Adrenal gland (tissue), 19 donors: ENCODE measurements at places on chromosomes 2 and 18. TPM values are rescaled to one million over a fixed set of nuclear protein-coding genes. Genes with fewer than 3 reads are reported as not detected.

Gene ZSWIM2
- not detected for total RNA-seq

Gene DSG4
- total RNA-seq, result not detected

Gene RTP5
- total RNA-seq, result not detected

Gene UGT1A8
- not detected for total RNA-seq

Gene CFAP210
- total RNA-seq, result not detected

Gene CTLA4
- 0.06 TPM for total RNA-seq

Gene TRIM43
- total RNA-seq, result not detected

Gene STARD6
- total RNA-seq, result not detected

Gene CD8B
- total RNA-seq, result not detected

Gene SCN1A
- total RNA-seq, result 0.41 TPM

Gene CHRND
- not detected for total RNA-seq

Gene PCARE
- total RNA-seq, result not detected

Gene ITPRIPL1
- 0.32 TPM for total RNA-seq

Gene TXNDC2
- total RNA-seq, result not detected

Gene MBD5
- total RNA-seq, result 61.7 TPM

Gene ANKRD30BL
- total RNA-seq, result not detected

- H3K27ac ChIP-seq, result no peak overlapping the region
- DNase-seq, result no peak
- no peaks in the 10 kb centered on the region for H3K36me3 ChIP-seq
- H3K4me3 ChIP-seq, result no peak overlapping the region
Measured at GRCh38 chr2:146506851-146507250, 1338.0 kb upstream of the ACVR2A start.

DNA sequence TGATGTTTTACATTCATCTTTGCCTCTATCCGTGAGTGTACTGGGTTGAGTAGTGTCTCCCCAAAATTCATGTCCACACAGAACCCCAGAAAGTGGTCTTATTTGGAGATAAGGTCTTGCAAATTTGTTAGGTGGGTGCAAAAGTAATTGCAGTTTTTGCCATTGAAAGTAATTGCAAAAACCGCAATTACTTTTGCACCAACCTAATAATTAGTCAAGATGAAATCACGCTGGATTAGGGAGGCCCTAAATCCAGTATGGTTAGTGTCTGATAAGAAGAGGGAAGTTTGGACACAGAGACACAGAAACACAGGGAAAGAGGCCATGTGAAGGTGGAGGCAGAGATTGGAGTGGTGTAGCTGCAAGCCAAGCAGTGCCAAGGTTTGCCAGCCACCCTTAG lies 57.8 kb upstream of the SPRED2 start:
- no peak for DNase-seq
- H3K4me1 ChIP-seq, result no peaks in the 10 kb centered on the region
- H3K27me3 ChIP-seq, result no peaks in the 10 kb centered on the region

GRCh38 chr2:190809876-190810525 lies 70.6 kb upstream of the GLS start:
- H3K27ac ChIP-seq, result no peak overlapping the region
- H3K36me3 ChIP-seq, result no peaks in the 10 kb centered on the region
- H3K4me1 ChIP-seq, result no peaks in the 10 kb centered on the region
- no peak overlapping the region for H3K4me3 ChIP-seq
- H3K27me3 ChIP-seq, result no peaks in the 10 kb centered on the region

- H3K27ac ChIP-seq, result no peak overlapping the region
- no peak overlapping the region for H3K4me3 ChIP-seq
- H3K4me1 ChIP-seq, result peaks cover 22% of the 10 kb centered on the region
- H3K36me3 ChIP-seq, result no peaks in the 10 kb centered on the region
Measured at GRCh38 chr2:40372283-40372985, 79.5 kb downstream of the SLC8A1 start.

DNA sequence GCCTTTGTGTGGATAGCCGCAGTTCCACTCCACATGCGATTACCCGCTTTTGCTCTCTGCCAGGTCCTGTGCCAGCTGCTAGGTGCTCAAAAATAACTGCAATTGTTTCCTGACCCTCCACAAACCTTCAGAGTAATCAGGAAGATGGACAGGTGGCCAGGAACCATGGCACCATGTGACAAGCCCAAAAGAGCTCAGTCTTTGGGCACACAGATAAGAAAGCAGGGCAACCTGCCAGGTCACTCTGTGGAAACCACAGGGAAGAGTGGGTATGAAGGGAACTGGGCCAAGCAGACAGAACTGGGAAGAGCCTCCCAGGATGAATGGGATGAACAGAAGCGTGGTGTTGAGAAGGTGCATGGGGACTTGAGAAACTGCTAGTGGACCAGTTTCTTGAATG lies 79.4 kb upstream of the AGAP1 start:
- H3K36me3 ChIP-seq, result no peaks in the 10 kb centered on the region
- H3K27ac ChIP-seq, result no peak overlapping the region
- H3K4me1 ChIP-seq, result no peaks in the 10 kb centered on the region
- H3K27me3 ChIP-seq, result no peaks in the 10 kb centered on the region

DNA sequence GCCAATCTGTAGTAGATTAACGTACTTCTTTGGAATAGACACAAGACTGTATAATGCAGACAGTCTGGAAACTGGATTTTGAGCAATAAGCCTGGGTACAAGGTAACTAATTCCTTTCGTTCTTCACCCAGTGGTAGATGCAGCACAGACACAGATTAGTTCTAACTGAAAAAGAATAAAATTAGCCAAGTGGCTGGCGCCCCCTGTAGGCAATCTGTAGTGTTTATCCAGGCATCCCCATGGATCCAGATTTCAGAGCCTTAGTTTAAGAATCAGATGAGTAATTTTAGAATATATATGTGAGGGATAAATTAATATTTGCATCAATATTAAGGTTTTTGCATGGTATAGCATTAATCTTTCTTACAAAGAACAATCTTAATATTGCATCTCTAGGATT lies 563.9 kb downstream of the DCC start:
- no peaks in the 10 kb centered on the region for H3K36me3 ChIP-seq
- H3K4me3 ChIP-seq, result no peak overlapping the region
- H3K27me3 ChIP-seq, result no peaks in the 10 kb centered on the region
- H3K4me1 ChIP-seq, result no peaks in the 10 kb centered on the region
- peak; percentile 74 for DNase-seq
- H3K27ac ChIP-seq, result no peak overlapping the region

GRCh38 chr18:41790687-41791086 lies 164.3 kb upstream of the PIK3C3 start:
- no peaks in the 10 kb centered on the region for H3K4me1 ChIP-seq
- no peaks in the 10 kb centered on the region for H3K27me3 ChIP-seq
- H3K27ac ChIP-seq, result no peak overlapping the region
- H3K4me3 ChIP-seq, result no peak overlapping the region

- H3K27me3 ChIP-seq, result no peaks in the 10 kb centered on the region
- no peak overlapping the region for H3K27ac ChIP-seq
- no peaks in the 10 kb centered on the region for H3K36me3 ChIP-seq
- no peaks in the 10 kb centered on the region for H3K4me1 ChIP-seq
Measured at GRCh38 chr18:22816266-22817176, 116.6 kb upstream of the RBBP8 start.

- H3K4me1 ChIP-seq, result peaks cover 16% of the 10 kb centered on the region
- no peak overlapping the region for H3K27ac ChIP-seq
- H3K27me3 ChIP-seq, result no peaks in the 10 kb centered on the region
- H3K4me3 ChIP-seq, result no peak overlapping the region
- DNase-seq, result no peak
- peaks cover 3% of the 10 kb centered on the region for H3K36me3 ChIP-seq
Measured at GRCh38 chr2:164560181-164560792, 61.0 kb downstream of the GRB14 start.

DNA sequence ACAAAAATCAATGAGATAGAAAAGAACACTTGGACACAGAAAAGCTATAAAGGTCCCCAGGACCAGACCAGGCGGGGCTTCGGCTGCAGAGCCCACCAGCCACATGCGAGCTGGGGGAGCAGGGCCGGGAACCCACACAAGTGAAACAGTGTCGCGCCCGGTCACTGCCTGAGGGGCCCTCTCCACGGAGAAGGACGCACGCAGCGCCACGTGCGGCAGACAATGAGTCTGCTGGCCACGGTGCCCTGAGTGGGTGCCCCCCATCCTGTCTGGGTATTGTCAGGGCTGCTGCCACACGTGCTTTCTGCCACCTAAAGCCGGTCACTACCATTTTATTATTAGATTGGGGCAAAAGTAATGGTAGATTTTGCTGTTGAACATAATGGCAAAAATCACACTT lies 207.9 kb upstream of the HDAC4 start:
- DNase-seq, result no peak
- no peak overlapping the region for H3K27ac ChIP-seq
- no peak overlapping the region for H3K4me3 ChIP-seq

GRCh38 chr2:106563195-106563594 lies 76.0 kb downstream of the CD8B2 start:
- no peaks in the 10 kb centered on the region for H3K36me3 ChIP-seq
- H3K27me3 ChIP-seq, result no peaks in the 10 kb centered on the region
- H3K4me3 ChIP-seq, result no peak overlapping the region
- H3K27ac ChIP-seq, result no peak overlapping the region

GRCh38 chr2:25483607-25484266 lies 142.0 kb upstream of the DNMT3A start:
- H3K27ac ChIP-seq, result no peak overlapping the region
- H3K4me1 ChIP-seq, result no peaks in the 10 kb centered on the region
- H3K27me3 ChIP-seq, result no peaks in the 10 kb centered on the region
- no peaks in the 10 kb centered on the region for H3K36me3 ChIP-seq
- no peak overlapping the region for H3K4me3 ChIP-seq

DNA sequence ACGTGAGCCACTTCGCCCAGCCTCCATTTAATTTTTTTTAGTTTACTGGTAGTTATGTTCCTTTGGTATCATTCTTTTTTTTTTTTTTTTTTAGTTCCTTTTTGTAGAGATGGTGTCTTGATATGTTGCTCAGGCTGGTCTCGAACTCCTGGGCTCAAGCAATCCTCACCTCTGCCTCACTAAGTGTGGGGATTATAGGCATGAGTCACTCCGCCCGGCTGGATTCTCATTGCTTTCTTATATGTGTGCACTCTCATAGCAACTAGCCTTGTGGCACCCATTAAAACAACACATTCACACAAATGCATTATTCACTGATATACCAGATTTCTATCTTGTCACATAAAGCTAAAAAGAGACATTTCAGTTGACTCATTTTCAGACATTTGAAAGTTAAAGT lies 4.2 kb downstream of the TTC27 start:
- DNase-seq, result no peak
- H3K4me3 ChIP-seq, result no peak overlapping the region
- no peaks in the 10 kb centered on the region for H3K27me3 ChIP-seq
- H3K36me3 ChIP-seq, result no peaks in the 10 kb centered on the region
- peaks cover 18% of the 10 kb centered on the region for H3K4me1 ChIP-seq

DNA sequence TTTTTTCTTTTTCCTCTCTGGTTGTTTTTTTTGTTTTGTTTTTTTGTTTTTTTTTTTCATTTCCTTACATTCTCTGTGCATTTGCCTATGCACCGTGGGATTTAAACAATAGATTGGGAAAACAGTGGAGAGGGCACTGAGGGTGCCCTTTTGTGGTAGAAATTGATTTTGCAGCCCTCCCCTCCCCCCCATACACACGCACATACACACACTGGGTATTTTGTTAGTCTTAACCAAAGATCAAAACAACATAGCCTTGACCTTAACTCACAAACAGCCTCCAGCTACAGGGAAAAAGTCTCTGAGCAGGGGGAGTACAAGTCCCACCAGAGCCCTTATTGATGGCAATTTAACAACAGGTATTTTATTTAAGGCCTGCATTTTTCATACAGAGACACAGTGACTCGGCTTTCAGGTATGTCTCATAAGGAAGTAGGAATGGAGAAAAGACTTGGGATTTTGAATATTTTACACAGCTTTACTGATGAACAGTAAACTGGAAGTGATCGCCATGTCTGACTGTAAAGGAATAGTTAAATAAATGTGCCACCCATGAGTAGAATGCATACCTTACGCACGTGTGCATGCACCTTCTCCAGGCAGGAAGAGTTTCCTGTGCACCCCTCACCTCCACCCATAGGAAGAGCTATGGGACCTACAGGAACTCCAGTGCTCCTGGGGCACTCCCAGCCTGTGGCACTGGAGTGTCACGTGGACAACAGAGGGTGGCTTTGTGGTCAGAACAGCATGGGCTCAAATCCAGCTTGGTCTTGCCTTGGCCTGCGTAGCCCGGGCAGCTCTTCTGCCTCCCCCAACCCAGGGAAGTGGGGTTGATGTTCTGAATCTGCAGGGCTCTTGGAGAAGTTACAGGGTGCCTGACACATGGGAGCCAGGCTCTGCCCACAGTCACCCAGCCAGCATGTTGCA lies 266.4 kb downstream of the ANAPC1 start:
- H3K27ac ChIP-seq, result no peak overlapping the region
- DNase-seq, result peak; percentile 24
- peaks cover 20% of the 10 kb centered on the region for H3K4me1 ChIP-seq

- no peak overlapping the region for H3K4me3 ChIP-seq
- H3K27ac ChIP-seq, result no peak overlapping the region
- DNase-seq, result no peak
- H3K4me1 ChIP-seq, result peaks cover 45% of the 10 kb centered on the region
- H3K36me3 ChIP-seq, result peaks cover 92% of the 10 kb centered on the region
- H3K27me3 ChIP-seq, result no peaks in the 10 kb centered on the region
Measured at GRCh38 chr2:200604571-200605255, 18.9 kb downstream of the AOX1 start.

GRCh38 chr2:74927621-74928020 lies 30.8 kb upstream of the POLE4 start:
- no peak overlapping the region for H3K4me3 ChIP-seq
- H3K4me1 ChIP-seq, result no peaks in the 10 kb centered on the region
- DNase-seq, result no peak
- H3K27me3 ChIP-seq, result no peaks in the 10 kb centered on the region

- no peak overlapping the region for H3K27ac ChIP-seq
- no peaks in the 10 kb centered on the region for H3K36me3 ChIP-seq
- no peaks in the 10 kb centered on the region for H3K27me3 ChIP-seq
- no peaks in the 10 kb centered on the region for H3K4me1 ChIP-seq
- H3K4me3 ChIP-seq, result no peak overlapping the region
- no peak for DNase-seq
Measured at GRCh38 chr2:1627628-1628381, 116.5 kb downstream of the PXDN start.

GRCh38 chr18:62324917-62325805 lies at the start of gene TNFRSF11A:
Gene TNFRSF11A, plus strand, starts transcription at chr18:62325310. Its CDS starts 43 bp downstream, at chr18:62325353.
- no peak within 1 kb of the TSS for H3K4me3 ChIP-seq
- no peak within 1 kb of the TSS for H3K27ac ChIP-seq
- H3K27me3 ChIP-seq, result peaks cover 43% of the 10 kb centered on the region
- H3K4me1 ChIP-seq, result peaks cover 9% of the 10 kb centered on the region
- no peaks in the 10 kb centered on the region for H3K36me3 ChIP-seq

GRCh38 chr2:237097911-237098702 lies 12.4 kb downstream of the COPS8 start:
- H3K27ac ChIP-seq, result no peak overlapping the region
- DNase-seq, result no peak

DNA sequence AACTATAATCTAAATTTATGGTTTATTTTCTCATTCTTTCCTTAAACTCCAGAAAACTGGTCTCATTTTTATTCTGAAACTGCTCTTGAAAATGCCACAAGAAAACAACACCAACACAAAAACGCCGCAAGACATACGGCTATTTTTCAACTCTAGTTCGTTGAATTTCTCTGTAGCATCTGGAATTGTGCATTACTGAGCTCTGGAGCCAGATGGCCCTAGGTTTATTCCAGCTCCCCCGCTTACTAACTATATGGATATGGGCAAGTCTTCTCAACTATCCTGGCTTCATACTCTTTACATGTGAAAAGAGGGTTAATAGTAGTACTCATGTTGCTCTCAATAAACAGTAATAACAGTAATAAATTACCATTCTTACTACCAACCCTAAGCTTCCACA lies 19.9 kb downstream of the FAM98A start:
- no peak for DNase-seq
- no peaks in the 10 kb centered on the region for H3K36me3 ChIP-seq

- peak; percentile 56 for DNase-seq
- H3K36me3 ChIP-seq, result no peaks in the 10 kb centered on the region
- no peak overlapping the region for H3K4me3 ChIP-seq
- H3K27ac ChIP-seq, result peak overlapping the region; percentile 76
Measured at GRCh38 chr2:85792783-85793441, 39.1 kb downstream of the ATOH8 start.
